ENCODE measurements at places on chromosomes 16 and 17. TPM values are rescaled to one million over a fixed set of nuclear protein-coding genes. Genes with fewer than 3 reads are reported as not detected.

The OTOP2 gene
- total RNA-seq, result not detected

The CHST6 gene
- 0.05 TPM for total RNA-seq

The PRR35 gene
- not detected for total RNA-seq

The ZNF23 gene
- total RNA-seq, result 4.9 TPM

The TBC1D3H gene
- not detected for total RNA-seq

The WSCD1 gene
- 0.20 TPM for total RNA-seq

The KRT40 gene
- total RNA-seq, result not detected

The IRF8 gene
- total RNA-seq, result 5.1 TPM

The CALB2 gene
- not detected for total RNA-seq

The APOH gene
- total RNA-seq, result not detected

The DUS2 gene
- 23.8 TPM for total RNA-seq

The HOXB5 gene
- total RNA-seq, result 0.07 TPM

The RNF43 gene
- 3.7 TPM for total RNA-seq

The FN3K gene
- total RNA-seq, result 5.3 TPM

The SLC13A2 gene
- not detected for total RNA-seq

The NKIRAS2 gene
- total RNA-seq, result 22.2 TPM

The DNAI2 gene
- 0.50 TPM for total RNA-seq

The TBC1D3G gene
- not detected for total RNA-seq
